ENCODE measurements at places on chromosomes 3 and 15.

- peak; percentile 92 for DNase-seq
Observed at GRCh38 chr3:50600841-50601591, 10.6 kb downstream of the CISH start.

- DNase-seq, result peak; percentile 70
Observed at GRCh38 chr3:184361532-184361931, at the start of the genes CLCN2 and POLR2H. TSS of gene CLCN2 (minus strand) at chr3:184361605. CDS start at chr3:184361479, 126 bp downstream. TSS of gene POLR2H (plus strand) at chr3:184361710. CDS start at chr3:184363493, 1,783 bp downstream.

DNA sequence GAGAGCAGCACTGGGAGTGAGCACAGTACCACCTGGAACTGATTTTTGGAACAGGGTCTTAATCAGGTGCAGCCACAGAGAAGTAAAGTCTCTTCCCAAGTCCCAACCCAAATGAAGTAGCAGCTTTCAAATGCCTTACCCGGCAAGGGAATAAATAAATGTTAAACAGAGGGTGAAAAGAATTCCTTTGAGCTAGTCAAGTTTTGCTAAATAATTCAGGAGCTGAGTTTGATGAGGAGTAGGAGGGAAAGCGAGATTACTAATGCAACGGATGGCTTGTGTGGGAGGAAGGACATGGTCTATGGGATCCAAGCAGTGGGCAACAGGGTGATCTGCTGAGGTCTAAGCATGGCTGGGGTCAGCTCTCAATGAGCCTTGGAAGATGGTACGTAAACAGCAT lies 204.5 kb upstream of the ST8SIA2 start:
- no peak for DNase-seq

GRCh38 chr3:179438841-179439240 lies 12.4 kb downstream of the GNB4 start:
- no peak for DNase-seq

- no peak for DNase-seq
Observed at GRCh38 chr3:61200270-61200669, 51.0 kb downstream of the FHIT start.

DNA sequence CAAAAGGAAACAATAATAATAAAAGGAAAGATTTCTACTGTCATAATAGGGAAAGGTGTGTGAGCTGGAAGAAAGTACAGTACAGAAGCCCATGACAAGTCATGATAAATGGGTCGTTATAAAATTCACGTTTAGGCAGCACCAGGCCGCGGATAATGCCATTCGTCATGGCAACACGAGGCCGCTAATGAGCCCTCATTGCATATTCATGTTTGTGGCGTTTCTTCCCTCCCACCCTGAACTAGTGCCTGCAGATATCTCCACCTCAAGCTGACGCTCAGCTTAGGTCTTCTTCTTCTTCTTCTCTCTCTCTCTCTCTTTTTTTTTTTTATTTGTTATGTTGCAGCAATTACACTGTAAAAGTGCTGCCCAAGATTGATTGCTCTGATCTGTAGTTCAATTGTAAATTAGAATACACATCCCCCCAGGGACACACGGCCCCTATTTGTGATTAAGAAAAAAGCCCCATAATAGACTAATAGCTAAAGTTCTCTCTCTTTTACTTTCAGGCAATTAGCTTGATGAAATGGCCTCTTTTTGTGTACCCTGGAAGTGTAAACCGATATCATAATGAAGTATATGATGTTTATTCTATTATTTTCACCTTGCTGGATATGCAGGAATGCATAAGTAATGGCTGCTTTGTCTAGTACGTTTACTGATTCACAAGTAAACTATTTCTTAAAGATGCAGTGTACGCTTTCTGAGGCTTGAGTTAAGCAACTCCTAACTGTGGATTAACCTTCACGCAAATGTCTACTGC lies 61.9 kb upstream of the NR2F2 start:
- no peak for DNase-seq

DNA sequence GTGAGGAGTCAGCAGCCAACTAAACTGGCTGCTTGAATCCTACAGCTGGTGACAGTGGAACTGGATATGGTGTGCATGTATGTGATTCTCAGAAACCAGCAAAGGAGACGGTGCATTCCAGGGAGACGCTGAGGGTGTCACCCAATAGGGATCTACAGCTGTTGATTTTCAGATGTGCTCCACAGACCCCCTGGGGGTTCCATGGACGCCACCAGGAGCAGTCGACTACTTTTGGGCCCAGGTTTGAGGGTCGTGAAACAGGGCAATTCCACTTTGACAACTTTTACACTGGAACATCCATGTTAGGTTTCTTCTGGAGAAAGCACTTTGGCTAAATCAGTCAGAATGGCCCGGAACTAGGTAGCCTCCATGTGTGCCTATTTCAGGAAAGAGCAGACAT lies 71.5 kb upstream of the MEX3B start:
- no peak for DNase-seq

DNA sequence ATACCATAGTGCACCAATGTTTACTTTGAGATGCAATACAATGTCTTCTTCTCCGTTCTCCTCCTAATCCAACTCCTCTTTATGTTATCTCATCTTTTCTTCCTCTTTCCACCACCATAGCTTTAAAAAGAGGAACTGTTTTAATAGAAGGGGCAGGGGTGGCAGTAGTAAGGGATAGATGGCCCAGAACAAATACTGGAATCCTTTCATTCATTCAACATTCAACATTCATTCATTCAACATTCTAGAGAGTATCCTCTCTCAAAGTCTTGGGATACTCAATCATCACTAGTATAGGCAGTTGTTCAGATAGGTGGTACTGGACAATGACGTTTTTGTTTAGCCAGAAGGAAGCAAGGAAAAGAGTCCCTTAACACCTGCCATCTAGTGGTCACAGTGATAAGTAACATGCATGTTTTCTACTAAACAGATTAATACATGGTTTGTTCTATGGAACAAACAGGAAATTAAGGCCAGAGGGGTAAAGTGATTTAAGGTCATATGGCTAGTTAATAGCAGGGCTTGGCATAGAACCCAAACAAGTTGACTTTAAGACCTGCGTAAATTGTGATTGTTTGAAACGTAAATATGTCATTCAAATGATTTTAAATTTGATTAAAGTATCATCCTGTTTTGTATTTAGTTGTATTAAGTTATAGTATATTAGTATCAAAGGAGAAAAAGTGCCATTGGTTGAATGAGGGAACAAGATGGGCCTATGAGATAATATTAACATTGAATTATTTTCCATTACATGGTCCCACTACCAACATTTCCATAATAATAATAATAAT lies 26.9 kb upstream of the EHHADH start:
- no peak for DNase-seq

DNA sequence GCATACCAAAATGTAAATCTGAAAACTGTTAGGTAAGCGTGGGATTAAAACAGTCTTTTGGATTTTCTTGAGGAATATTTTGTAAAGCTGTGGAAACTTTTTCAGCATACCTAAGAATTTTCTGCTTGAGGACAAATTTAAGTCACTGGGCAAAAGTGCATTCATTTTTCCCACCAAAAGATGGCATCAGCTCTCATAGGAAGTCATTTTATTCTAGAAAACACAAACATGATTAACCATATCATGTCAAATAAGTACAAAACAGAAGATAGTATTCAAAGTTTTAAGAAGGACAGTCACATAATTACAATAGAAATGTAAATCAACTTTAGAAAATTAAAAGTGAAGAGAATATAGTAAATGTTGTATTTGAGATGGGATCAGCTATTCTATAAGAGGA lies 63.5 kb downstream of the SLC49A4 start:
- peak; percentile 62 for DNase-seq

DNA sequence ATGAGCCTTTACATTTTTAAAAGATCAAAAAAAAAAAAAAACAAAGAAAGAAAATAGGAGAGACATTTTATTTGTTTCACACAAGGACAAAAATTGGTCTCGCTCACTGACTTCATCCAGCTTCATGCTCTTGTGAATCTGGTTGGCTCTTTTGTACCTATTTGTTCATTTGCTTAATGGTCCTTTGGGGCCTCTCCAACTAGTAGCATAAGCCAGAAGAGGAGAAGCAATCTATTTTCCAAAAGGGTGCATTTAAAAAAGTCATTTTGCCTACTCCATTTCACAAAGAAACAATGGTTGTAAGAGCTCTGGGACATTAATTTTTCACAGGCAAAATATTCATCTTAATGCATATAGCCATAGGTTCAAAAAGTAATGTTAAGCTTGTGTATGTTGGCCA lies 168.3 kb upstream of the ADAMTS9 start:
- DNase-seq, result no peak

DNA sequence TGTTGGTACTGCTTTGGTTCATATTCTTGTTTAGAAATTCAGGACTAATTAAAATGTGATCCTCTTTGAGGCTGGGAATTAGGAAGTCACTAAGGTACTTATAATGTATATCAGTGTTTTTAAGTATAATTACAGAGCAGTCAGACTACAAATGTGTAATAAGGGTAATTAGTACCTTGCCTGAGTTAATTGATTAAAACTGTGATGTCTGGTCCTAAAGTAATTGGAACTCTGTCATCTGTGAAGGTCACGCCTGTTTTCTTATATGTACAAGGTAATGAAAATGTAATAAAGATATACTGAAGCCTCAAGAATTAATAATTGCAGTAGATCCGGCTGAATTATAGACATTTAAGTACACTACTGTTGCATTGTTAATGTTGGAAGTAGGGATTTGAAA lies 32.8 kb downstream of the RIOX2 start:
- no peak for DNase-seq

DNA sequence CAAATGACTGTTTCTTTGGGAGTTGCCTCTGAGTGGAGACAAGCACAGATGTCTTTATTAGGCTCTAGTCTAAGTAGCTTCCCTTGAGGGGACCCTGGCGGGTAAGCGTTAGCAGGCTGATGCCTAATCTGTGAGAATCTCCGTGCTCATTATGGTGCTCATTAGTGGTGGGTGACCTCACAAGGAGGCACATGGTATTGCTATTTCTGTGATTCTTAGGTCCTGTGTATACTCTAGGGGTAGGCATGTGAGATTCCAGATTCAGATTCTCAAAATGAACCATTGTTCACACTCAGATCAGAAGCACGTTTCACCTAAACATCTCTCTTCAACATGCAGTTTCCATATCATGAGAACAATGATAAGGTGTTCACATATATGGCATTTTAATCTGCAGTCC lies 809.7 kb downstream of the NR2F2 start:
- DNase-seq, result no peak

- DNase-seq, result no peak
Observed at GRCh38 chr3:104206925-104207324, 1159.8 kb upstream of the ALCAM start.

- DNase-seq, result no peak
Observed at GRCh38 chr3:3804560-3804959, 5.3 kb downstream of the LRRN1 start.

- no peak for DNase-seq
Observed at GRCh38 chr3:137761563-137762503, 2.3 kb upstream of the SOX14 start.

DNA sequence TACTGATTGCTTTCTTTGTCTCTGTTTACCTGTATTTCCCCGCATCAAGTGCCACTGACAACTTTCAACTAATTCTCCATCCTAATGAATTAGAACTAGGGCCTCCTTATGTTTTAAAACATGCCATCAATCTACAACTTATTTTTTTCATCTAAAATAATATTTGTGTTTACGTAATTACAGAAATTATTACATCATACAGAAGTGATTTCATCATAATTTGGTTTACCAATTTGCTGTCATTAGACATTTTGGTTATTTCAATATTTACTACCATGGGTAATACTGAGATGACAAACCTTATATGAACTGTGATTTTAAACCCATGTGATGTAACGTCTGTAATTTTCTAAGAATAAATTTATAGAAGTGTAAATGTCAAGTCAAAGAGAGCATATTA lies 468.0 kb upstream of the IL12A start:
- no peak for DNase-seq

DNA sequence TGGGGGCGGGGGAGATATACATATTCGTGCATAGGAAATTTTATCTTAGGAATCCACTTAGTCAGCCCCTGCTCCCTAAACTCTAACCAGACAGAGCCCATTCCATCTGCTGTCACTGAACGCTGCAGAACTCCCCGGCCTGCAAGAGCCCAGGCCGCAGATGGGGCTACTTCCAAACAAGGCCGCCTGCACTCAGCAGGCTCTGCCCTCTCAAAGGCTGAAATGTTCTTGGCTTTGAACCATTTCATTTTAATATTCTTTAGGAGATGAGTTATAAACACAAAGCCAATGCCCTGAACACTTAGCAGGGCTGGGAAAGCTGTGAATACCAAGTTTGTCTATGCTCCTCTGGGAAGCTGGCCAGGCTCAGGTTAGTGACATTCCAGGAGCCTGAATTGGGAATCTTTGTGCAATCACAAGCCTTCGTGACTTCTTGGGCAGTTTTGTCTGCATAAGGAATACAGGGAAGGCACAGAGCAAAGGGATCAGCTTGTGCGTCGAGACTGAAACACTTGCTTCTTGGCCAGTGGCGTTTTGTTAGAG lies 65.0 kb downstream of the SYNM start:
- DNase-seq, result no peak

GRCh38 chr3:53255423-53255774 lies 423 bp downstream of the TKT start:
- no peak for DNase-seq

GRCh38 chr15:74259821-74260607 lies 23.9 kb downstream of the CCDC33 start:
- no peak for DNase-seq

- DNase-seq, result no peak
Observed at GRCh38 chr3:175088766-175089380, 229.7 kb downstream of the NAALADL2 start.

- DNase-seq, result no peak
Observed at GRCh38 chr15:31101262-31102038, at the start of gene TRPM1. TSS of gene TRPM1 (minus strand) at chr15:31101725. CDS start at chr15:31081355, 20,370 bp downstream.

DNA sequence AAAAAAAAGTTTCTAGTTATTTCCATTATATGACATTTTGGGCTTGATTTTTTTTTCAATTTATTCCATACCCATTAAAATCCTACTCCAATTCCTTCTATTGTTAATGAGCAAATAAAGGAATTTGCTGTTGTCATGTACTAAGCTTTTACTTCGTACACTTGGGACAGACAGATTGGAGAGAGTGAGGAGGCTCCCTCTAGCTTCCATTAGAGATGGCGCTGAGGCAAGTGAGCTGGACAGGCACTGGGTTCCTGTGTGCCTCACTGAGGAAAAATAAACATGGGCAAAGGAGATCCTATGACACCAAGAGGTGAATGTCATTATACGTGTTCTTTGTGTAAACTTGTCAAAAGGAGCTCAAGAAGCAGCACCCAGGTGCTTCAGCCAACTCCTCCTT lies 441.1 kb upstream of the MDFIC2 start:
- DNase-seq, result no peak

DNA sequence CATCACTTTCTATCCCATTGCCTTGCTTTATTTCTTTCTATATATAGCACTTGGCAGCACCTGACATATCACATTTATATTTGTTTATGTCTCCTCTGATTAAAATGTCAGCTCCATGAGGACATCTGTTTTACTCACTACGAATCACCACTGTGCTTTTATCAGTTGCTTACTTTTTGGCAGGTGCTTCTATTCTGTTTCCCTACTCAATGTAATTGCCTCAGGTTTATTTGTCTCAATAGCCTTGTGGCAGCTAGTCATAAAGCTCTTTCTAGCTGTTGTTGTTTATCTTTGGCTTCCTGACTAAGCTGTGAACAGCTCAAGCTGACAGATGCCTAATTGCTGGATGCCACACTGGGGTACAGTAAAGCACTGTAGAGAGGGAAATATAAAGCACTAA lies 85.5 kb downstream of the VPS13C start:
- DNase-seq, result no peak

- no peak for DNase-seq
Observed at GRCh38 chr15:41773729-41774061, 589 bp upstream of the MAPKBP1 start.

GRCh38 chr3:177440456-177441104 lies 243.3 kb upstream of the TBL1XR1 start:
- DNase-seq, result no peak
